NAMALWA (cell line): ENCODE measurements at places on chromosomes 11 and 22.
A peak's percentile ranks its signal among the peaks of the same experiment; 100 is the strongest.

GRCh38 chr22:41177040-41177621 lies 28.0 kb upstream of the L3MBTL2 start:
- DNase-seq, result no peak

DNA sequence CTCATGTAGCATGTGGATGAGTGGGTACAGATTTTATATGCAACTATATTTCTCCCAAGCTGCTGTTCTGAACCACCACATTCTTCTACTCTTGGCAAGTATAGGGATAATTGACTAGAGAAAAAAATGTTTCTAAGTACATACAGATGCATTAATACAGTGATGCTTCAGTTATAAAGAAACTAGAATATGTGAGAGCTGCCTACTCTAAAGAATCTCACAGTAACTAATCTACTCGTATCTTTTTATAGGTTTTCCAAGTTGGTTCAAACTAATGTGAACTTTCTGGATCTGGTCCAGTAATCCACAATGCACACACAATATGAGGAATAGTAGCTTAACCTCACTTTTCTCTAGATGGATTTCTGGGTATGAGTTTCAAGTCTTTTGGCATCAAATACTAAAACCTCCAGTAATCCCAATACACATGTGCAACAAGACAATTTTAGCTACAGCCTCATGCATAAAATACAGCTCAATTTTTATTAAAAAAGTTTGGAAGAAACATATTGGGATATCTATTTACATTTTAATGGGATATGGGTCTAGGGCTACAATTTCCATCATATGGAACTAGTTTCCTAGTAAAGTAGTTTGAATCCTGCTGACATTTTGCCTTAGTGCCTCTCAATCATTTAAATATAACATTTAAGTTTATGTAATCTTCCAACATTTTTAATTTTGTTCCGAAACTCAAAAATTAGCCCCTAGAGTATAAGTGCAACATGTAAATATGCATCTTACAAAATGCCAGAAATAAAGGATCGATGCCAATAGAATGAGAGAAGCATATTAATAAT lies 2209.7 kb downstream of the LRRC4C start:
- DNase-seq, result no peak

DNA sequence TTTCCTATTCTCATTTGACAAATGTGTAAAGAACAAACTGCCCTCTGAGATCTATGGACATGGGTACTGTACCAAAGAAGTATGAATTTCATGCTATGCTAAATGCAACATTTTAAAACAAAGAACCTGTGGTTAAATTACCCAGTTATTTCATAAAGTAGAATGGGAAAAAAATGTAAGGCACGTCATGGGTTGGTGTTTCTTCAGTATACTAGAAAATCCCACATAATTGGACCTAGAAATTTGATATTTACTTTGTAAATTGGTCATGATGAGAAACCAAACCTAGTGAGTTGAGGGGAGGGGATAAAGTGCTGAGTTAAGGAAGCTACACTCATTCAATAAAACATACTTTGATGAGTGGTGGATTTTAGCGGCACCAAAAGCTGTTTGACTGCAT lies 104.1 kb downstream of the ALX4 start:
- DNase-seq, result no peak

- peak; percentile 19 for DNase-seq
Measured at GRCh38 chr11:116257092-116257491, 515.7 kb downstream of the BUD13 start.

- DNase-seq, result peak; percentile 65
Measured at GRCh38 chr11:46369458-46370152, 11.9 kb upstream of the MDK start.

DNA sequence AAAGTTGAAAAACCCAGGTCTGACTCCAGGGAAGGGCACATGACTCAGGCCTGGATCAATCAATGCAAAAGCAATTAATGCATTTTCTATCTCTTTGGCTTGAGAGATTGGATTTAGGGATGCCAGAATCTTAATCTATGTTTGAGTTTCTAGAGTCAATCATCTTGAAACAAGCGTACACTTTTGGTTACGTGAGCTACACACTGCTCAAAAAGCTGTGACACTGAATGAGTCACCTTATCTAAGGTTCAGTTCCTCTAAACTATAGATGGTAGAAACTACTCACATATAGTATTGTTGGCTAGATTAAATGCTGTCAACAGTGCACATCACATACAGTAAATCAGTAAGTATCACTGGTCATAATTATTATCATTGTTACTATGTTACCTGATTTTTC lies 24.2 kb downstream of the MRE11 start:
- DNase-seq, result no peak

DNA sequence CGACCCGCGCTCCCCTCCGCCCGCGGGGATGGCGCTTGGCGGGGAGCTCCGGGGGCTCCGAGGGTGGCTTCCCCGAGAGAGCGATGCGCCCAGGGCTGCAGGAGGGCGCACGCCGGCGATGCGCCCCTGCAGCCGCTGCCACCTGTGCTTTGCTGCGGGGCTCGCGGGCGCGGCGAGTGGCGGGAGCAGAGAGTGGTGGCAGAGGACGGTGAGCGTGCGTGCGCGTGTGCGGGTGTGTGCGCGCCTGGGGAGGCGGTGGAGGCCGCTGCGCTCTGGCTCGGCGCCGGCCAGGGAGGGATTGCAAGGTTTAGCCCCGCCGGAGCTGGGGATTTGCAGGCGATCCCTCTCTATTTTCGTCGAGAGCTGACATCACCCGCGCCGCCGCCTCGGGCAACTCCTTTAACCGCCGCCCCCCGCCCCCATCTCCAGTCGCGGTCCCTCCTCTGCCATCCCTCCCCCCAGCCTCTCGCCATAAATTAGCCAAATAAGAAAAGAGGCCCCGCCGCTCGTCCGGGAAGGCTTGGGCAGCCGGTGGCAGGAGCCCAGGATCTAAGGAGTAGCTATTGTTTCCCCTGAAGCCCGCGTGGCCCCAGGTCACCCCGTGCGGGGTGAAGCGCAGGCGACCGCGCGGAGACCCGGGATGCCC lies at the start of gene SLC1A2:
SLC1A2 (minus strand) TSS at position 375 of the 646 bp plus-strand sequence. CDS start 592 bp downstream, outside the sequence.
- no peak for DNase-seq

DNA sequence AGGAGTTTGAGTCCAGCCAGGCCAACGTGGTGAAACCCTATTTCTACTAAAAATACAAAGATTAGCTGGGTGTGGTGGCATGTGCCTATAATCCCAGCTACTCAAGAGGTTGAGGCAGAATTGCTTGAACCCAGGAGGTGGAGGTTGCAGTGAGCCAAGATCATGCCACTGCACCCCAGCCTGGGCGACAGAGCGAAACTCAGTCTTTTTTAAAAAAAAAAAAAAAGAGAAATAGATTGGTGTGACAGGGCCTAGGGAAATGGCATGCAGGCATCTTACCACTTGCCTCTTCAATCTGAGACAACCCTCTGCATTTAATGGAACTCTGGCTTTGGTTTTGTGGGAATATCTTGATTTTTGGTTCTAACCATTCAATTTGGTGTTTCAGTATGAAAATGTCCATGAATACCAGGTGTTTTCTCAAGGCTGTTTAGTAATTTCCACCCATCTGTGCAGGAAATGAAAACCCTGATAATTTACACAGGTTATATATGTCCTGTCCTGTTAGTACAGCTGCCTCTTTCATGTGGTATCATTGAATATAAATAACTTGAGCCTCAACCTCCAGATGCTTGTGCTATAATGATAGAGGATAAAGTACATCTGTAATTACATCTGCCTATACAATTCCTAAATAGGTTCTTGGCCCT lies 8.4 kb downstream of the XBP1 start:
- DNase-seq, result peak; percentile 93
